ENCODE measurements at places on chromosomes 16 and 17.

GRCh38 chr16:56614549-56614991 lies 6.2 kb downstream of the MT2A start:
- DNase-seq, result no peak

DNA sequence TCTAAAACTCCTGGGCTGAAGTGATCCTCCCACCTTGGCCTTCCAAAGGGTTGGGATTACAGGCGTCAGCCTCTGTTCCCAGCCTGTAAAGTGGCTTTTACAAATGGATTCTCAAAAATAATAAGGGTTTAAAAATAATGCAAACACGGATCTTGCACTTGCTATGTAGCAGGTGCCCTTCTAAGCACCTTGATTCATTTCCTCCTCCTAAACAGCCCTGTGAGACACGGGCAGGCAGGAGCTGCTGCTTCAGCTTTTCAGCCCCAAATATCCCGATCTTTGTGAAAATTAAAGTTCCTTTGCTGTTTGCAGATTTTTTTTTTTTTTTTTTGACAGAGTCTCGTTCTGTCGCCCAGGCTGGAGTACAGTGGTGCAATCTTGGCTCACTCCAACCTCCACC lies 31.7 kb downstream of the NAGPA start:
- DNase-seq, result no peak

DNA sequence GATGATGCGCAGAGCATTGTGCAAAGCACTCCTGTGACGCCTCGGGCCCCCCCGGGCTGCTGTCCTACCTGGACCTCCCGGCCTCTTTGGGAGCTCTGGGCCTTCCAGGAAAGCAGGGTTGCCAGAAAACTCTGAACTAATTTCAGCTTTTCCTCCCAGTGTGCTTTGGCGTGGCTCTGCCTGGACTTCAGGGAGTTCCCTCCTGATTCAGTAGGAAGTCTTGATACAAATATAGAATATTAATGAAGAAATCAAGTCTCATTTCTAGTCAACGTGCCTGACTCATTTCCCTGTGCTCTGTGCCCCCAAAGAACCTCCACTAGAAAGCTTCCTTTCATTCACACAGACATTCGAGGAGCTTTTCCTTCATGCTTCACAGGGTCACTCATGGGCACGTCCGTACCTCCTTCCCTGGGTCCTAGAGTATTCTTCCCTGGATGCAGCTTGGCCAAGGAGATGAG lies 84.0 kb upstream of the NOL11 start:
- no peak for DNase-seq

DNA sequence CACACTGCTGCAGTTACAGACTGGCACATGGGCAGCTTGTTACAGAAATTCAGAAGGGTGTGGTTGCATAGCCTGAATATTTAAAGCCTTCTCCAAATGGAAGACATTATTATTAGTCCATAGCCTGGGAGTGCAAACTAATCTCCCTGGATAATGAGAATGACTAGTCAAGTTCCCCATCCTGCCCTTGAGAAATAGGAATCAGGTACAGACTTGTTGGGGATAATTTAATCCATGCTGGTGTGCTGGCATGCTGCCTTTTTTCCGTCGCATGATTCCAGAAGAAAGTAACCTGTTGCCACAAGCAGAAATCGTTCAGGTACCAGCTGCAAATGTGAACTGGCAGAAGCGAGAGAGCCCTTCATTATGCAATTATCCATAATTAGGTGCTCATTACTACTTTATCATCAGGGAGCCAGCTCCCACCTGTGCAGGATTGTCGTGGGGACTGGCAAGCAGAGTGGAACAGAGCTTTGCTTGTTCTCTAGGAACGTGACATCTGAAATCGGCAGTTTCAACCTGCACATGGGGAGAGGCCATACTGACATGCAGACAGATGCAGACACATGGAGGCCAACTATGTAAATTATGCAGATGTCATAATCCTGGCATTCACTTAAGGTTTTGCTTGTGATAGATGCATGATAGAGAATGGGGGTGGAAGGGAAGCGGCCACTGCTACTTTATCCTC lies 419.4 kb downstream of the PMP22 start:
- DNase-seq, result no peak

DNA sequence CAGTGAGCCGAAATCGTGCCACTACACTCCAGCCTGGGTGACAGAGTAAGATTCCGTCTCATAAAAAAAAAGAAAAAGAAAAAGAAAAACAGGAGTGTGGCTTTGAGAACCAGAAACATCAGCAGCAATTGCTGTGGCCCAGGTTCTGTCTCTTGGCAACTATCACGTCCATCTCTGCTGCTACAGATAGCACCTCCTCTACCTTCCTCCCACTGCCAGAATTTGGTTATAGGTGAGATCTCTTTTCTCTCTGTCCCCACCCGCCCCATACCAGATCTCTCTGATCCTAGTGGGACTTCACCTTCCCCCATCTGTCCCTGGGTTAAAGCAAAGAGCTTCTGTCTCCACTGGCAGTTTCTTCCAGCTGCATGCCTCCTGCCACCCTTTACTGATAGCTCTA lies 3.1 kb downstream of the TLCD2 start:
- no peak for DNase-seq

DNA sequence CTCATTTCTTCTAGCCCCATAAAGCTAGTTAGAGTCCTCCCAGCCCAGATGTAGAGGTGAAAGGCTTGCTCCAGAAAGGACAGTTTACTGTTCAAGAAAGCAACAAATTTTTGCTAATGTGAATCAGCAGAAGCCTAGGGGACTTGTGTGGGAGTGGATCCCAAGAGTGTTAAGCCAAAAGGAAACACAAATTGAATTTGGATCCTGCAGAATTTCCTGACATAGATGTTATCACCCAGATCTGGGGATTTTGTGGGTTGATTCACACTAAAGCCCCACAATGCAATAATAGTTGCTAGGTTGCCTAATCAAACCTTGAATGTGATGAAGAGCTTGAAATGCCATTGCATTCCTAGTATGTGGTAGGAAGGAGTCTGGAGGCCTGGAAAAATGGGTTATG lies 135.2 kb upstream of the HS3ST3A1 start:
- DNase-seq, result no peak

DNA sequence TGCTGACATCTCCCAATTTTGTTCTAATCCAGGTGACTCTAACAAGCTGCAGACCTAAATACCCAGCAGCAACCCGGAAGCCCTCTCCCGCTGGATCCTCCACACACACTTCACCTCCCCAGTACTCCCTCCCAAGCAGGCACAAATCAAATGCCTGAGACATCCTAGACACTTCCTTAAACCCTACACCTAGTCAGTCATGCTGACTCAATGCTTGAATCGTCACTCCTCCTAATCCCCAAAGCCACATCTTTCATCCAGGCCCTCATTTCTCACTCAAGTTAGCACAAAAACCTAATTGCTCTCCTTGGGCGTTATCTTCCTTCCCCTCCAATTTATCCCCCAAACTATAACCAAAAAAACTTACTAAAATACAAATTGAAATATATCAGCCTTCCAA lies 32.7 kb downstream of the CMC2 start:
- no peak for DNase-seq

- no peak for DNase-seq
These were observed 22.7 kb downstream of the HAPSTR1 start for GRCh38 chr16:9114112-9114511.

DNA sequence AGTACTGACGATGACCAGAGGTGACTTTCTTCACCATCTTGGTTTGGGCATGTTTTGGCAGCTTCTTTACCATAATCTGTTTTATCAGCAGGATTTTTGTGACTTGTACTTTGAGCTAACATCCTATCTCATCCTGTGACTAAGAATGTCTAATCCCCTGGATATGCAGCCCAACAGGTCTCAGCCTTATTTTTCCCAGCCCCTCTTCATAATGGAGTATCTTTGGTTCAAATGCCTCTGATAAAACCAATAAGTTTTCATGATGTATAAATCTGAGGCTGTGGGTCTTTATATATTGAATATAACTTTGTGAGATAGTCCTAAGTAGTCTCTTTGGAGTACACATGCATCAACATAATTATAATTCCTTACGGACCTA lies 186.9 kb upstream of the WSB1 start:
- no peak for DNase-seq

- DNase-seq, result no peak
These were observed 76.0 kb downstream of the BANP start for GRCh38 chr16:88026964-88027938.

DNA sequence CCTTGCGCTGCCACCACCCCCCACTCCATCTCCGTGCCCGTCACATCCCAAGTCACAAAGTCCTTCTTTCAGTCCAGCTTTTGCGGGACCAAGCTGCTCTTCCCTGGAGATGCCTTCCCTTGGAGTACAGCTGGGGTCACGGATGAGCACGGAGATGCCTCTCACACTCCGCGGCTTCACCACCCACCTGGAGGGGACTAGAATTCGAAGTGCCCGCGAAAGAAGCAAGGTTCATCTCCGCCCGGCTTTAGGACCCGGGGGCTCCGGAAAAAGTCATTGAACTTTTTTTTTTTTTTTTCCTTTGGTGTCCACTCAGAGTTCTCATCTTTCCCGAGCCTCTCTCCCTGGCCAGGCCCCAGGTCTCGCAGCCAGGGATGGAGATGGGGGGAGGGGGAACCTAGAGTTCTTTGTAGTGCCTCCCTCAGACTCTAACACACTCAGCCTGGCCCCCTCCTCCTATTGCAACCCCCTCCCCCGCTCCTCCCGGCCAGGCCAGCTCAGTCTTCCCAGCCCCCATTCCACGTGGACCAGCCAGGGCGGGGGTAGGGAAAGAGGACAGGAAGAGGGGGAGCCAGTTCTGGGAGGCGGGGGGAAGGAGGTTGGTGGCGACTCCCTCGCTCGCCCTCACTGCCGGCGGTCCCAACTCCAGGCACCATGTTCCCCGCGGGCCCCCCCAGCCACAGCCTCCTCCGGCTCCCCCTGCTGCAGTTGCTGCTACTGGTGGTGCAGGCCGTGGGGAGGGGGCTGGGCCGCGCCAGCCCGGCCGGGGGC lies at the start of gene FKBP10:
Gene FKBP10 (plus strand): TSS at position 624 of the 771 bp plus-strand sequence. CDS start 31 bp downstream, at position 655.
- no peak for DNase-seq

DNA sequence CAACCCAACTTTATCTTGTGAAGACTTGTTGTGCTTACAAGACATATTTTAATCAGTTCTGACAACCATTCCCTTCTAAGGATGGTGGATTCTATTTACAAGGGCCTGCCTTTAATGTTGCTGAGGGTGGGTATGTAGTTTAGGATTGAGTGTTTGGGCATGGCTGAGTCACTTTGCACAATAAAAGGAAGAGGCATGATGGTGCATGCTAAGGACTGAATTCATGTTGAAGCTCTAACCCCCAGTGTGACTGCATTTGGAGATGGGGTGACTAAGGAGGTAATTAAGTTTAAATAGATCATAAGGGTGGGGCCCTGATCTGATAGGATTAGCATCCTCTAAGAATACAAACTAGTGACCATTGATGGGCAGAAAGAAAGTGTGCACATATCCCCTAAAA lies 196.1 kb upstream of the HS3ST3A1 start:
- DNase-seq, result no peak

DNA sequence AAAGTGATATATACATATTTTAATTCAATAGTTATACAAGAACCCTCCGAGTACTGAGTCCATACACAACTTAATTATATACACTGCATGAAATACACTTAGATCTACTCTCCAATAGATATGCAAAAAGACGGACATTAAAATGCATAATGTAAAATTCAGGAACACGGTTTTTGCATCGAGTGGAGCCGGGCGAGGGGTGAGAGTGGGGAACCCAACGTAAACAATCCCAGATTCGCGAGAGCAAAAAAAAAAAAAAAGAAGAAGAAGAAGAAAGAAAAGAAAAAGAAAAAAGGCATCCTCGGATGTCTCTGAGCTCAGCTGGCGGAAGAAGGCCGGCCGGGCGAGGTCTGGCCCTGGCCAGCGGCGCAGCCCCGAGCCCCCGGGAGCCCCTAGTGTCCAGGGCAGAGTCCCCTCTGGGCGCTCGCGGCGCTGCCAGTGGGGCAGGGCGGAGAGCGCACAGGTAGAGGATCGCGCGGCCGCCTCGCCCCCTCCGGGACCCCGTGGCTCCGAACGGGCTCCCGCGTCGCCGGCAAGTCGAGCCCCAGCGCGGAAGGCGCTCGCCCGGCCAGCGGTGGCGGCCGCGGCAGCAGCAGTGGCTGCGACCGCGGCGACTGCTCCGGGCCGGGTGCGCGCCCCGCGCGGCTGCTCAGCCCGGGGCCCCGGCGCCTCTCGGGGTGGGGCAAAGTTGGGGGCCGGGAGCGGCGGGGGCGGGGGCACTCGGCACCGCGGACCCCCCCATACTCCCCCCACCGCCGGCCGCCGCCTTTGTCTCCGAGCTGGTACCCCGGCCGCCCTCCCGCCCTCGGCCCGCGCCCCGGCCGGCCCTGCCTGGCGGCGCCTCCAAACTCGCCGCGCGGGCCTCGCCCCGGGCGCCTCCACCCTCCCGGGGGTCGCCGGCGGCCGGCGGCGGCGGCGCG lies 9.6 kb upstream of the ZFHX3 start:
- no peak for DNase-seq

- DNase-seq, result no peak
These were observed 39.3 kb upstream of the SLC38A10 start for GRCh38 chr17:81334391-81334901.

GRCh38 chr17:855569-855968 lies 73.4 kb downstream of the MRM3 start:
- DNase-seq, result no peak

DNA sequence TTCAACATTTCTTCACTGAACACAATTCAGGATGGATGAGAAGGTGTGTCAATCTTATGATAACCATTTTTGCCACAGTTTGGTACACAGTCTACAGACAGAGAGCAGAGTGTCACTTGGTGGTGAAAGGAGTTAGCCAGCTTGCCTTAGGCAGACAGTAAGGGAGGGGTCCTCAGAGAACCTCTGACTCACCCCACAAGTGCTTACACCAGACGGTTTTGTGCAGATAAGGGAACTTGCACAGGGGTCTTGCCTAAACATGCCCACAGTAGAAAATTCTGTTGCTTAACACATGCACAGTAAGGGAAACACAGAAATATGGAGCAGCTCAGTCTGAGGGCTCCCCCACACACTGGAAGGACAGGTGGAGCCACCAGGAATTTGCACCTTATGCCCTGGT lies 204.5 kb upstream of the CDH8 start:
- no peak for DNase-seq

GRCh38 chr16:15885560-15886001 lies 2.8 kb downstream of the CEP20 start:
- DNase-seq, result no peak

DNA sequence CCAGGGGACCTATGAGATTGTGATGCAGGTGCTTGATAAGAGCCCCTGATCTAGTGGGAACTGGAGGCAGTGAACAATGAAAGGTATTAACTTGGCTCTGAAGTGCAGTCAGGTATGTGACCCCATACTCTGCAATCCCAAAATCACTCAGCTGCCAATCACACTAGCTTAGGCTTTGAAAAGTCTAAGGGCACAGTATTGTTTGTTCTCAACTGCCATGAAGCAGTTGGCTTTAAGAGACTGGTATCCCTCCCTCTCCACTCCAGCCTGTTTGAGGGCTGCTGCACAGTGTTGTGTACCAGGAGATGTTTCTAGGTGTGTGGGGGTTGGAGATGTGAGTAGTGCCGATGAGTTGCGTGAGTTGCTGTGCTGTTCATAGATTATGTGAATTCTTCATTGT lies 2.4 kb downstream of the YPEL2 start:
- no peak for DNase-seq

GRCh38 chr17:32298721-32299579 lies 33.3 kb downstream of the RHBDL3 start:
- DNase-seq, result no peak

- DNase-seq, result no peak
These were observed 64.3 kb downstream of the CNGB1 start for GRCh38 chr16:57906382-57907316.

- DNase-seq, result no peak
These were observed 20.2 kb downstream of the TMC7 start for GRCh38 chr16:19003935-19004334.

- DNase-seq, result no peak
These were observed 22.3 kb upstream of the BRD7 start for GRCh38 chr16:50390914-50391716.

GRCh38 chr17:8413328-8413727 lies 15.7 kb upstream of the RNF222 start:
- DNase-seq, result no peak

All from stimulated activated CD8-positive, alpha-beta memory T cell treated with anti-CD3 and anti-CD28 coated beads, Interleukin-15, amount 100 ng/mL, for 48 hours (primary cell).